ENCODE measurements at places on chromosomes 4 and X.

DNA sequence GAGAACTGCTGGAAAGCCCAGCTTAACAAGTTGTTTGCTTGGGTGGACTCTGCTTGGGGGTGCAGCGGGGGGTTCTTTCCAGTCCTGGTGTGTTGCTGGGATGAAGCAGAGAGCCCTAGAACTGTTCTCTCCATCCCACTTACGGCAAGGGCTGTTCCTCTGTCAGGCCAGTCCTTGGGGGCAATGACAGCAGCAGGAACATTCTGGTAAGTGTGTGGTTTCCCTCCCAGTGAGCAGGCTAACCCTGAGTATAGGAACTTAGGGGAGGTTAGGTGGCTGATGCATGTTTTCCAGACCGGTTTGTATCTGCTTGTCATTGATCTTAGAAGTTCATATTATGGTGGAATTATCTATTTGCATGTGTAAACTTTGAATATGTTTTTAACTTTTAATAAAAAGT is 46.9 kb upstream of the TLR2 start:
- no peak for DNase-seq

DNA sequence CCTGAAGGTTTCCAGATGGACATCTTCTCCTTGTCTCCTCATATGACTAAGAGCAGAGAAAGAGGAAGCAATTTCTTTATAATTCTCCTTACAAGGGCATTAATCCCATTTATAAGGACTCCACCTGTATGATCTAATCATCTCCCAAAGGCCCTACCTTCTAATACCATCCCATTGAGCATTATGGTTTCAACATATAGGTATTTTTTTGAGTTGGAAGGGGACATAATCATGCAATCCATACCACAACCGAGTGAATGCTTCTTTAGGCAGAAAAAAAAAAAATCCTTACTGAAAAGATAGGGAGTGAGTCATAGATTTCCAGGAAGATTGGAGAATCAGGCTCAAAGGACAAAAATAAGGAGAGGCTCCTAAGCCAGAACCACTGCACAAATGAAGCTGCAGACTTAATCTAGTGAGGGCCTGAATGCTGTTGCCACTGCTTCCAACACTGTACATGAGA is 312.5 kb upstream of the HS3ST1 start:
- no peak for DNase-seq

- no peak for DNase-seq
Measured at GRCh38 chr4:180541678-180542077, 1701.5 kb upstream of the TENM3 start.

DNA sequence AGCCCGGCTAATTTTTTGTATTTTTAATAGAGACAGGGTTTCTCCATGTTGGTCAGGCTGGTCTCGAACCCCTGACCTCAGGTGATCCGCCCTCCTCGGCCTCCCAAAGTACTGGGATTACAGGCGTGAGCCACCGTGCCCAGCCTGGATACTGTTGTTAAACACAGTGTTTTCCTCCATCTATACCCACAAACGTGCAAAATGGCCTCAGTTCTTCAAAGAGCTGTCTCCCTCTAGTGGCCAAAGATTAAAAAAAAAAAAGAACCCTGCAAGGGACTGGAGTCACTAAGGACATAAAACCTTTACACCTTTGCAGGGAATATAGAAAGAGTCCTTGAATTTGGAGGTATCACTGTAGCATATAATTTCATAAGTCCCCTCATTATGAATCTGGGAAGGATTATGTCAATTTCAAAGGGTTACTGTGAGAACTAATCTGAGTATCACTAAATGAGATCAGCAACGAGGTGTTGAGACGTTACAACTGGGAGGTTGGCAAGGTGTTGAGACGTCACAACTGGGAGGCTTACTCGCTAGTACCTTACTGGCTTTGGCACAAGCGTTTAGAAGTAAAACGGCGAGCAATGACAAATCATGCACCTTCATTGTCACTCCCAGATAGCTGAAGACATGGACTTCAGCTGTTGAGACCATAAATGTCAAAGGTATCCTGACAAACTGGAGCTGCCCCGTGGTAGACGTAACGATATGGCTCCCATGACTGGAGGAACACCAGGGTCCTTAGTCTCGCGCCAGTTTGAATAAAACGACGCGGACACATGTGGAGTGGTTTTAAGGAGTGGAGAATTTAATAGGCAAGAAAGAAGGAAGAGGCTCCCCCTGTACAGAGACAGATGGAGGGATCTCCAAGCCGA is 33.4 kb upstream of the ENPP6 start:
- DNase-seq: no peak

GRCh38 chr4:148044912-148045352 is 313.0 kb downstream of the ARHGAP10 start:
- DNase-seq: no peak

DNA sequence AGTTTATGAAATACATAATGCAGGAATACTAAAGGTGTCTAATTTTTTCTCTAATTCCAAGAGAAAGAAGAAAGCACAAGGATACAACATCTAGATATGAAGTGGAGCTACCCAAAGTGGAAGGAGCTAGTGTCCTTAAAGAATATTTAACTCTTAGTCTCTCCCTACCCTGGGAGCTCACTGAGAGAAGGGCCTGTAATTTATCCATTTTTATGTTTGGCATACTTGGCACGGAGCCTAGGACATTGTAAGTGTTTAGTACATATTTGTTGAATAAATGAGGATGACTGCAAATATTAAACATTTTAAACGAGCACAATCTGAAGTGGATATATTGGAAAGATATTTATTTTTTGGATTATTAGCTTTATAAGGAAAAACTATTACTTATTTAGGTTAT is 674.8 kb downstream of the IQCM start:
- no peak for DNase-seq

GRCh38 chrX:40749681-40750494 is 14.5 kb upstream of the MED14 start:
- DNase-seq: no peak

DNA sequence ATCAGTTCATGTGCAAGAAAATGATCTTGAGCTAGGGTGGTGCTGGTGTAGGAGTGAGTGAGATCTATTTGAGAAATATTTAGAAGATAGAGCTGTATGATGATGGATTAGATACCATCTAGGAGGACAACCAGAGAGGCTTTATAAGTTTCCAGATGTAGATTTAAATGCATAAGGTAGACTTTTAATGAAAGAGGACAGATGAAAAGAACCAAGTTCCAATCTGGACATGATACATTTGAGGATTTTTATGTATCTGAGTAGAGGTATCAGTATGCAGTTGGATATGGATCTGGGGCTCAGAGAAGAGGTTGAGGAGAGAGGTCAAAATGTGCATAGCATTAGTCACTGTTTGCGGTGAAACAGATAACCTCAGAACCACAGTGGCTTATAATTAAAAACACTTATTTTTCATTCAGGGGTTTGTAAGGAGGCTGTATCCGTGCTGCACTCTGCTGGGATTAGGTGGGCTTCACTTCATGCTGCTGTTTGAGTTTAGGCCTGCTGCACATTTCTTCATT is 348.7 kb downstream of the BMPR1B start:
- no peak for DNase-seq

Measured in stimulated activated CD4-positive, alpha-beta T cell treated with anti-CD3 and anti-CD28 coated beads, Interleukin-1b, Interleukin-23, amount 100 ng/mL, for 48 hours (primary cell).